ENCODE measurements at places on chromosomes 7 and 10. TPM values are rescaled to one million over a fixed set of nuclear protein-coding genes. Genes with fewer than 3 reads are reported as not detected.

DNA sequence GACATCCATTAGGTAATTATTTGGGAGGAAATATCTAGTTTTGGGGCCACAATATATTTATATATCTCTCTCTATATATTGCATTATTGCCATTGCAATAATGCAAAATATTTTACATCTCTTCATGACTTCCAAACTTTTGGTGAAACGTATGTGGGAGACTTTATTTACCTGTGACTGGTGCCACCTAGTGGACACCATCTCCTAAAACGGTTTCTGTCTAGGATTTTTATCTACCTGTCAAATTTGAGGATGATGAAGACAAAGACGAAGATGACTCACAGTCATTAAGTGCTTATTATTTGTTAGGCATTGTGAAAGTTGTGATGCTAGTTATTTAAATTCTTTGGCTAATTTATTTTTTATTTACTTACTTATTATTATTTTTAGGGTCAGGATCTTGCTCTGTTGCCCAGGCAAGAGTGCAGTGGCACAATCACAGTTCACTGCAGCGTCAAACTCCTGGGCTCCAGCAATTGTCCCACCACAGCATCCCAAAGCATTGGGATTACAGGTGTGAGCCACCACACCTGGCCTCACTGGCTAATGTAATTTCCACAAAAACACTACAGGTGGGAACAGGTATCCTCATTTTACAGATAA is 18.7 kb upstream of the CBLL1 start:
- DNase-seq = peak; percentile 66

TLX1 gene
- not detected for total RNA-seq

DNA sequence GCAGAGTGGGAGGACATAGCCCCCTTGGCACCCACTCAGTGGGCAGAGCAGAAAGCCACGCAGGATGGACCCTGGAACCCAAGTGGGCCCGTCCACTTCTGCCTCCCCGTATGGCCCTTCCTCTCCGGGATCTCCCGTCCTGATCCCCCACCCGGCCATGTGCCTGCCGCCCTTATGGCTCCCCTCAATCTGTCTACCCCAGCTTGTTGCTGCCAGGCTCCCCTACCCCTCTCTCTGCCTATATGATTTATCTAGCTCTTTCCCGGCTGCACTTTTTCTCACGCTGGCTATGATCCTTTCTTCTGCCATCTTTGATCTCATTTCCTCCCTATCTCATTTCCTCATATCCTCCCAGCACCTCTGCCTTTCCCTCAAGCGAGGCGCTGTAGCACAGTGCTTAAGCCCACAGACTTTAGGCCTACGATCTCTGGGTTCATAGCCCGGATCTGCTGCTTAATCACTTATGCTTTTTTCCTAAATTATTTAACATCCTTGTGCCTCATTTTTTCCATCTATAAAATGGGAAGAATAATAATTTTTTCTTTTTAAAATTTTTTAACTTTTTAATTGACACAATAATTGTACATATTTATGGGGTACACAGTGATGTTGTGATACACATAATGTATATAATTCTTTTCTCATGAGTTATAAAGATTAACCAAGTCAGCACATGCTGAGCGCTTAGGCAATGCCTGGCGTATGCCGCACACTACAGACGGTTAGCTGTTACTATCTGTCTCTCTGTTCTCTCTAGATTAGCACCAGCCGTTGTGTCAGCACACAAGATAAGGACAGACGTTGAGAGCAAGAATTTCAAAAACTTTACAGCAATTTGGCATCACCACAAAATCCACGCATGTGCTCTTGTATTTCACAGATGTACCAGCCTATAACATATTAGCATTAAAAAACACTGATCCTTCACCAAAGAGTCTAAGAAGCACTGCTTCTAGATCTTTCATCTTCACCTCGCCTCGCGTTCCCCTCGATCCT is 18.1 kb downstream of the KCNH2 start:
- peak; percentile 41 for DNase-seq

DNA sequence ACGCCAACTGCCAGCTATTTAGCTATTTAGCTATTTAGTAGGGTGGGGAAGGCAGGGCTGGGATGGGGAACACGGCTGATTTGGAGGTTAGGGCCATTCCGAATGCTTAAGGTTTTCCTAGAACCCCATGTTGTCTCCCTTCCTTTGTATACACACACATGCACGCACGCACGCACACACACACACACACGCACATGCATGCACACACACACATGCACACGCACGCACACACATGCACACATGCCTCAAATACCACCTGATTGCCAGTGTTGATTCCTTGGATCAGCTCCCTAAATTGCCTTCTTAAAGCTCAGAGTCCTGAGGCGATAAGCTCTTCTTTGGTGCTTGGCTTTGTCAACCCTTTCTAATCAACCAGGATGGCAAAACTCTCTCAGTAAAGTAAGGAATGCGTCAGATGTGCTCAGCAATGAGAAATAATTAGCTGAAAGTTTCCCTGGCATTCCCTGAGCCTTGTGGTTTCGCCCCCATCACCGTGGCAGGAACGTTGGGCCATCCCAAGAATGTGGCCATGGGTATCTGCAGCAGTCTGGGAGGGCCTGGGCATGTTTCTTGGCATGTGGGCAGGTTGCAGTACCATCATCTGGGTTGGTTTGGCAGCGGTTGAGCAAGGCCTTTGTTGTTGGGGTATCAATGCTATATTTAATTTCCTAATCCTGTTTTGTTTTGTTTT is 305.6 kb downstream of the LRMDA start:
- DNase-seq = no peak

- DNase-seq = no peak
Measured at GRCh38 chr10:14040787-14041631, 289.7 kb downstream of the FRMD4A start.

DNA sequence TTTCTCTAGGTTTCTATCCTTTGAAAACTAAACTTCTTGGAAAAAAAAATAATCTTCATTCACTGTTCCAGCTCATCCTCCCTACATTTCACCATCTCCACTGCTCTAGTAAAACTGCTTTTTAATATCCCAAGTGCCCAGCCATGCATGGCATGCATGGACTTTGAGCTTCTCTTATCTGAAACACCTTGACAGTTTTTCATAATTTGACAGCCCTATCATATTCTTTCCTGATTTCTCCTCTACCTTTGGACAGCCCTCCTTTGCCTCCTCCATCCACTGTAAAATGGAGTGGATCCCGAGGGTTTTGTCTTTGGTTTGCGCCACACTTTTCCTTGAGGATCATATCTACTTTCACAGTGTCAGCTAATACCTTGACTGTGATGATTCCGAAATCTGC is 212.8 kb downstream of the ANK3 start:
- DNase-seq = no peak

ICA1 gene
- total RNA-seq = 1.5 TPM

All from activated CD4-positive, alpha-beta T cell treated with anti-CD3 and anti-CD28 coated beads, Interleukin-2, amount 10 ng/mL, durations not matched to agents 7 days and 5 days (primary cell).